ENCODE measurements at places on chromosomes 1 and 21.

DNA sequence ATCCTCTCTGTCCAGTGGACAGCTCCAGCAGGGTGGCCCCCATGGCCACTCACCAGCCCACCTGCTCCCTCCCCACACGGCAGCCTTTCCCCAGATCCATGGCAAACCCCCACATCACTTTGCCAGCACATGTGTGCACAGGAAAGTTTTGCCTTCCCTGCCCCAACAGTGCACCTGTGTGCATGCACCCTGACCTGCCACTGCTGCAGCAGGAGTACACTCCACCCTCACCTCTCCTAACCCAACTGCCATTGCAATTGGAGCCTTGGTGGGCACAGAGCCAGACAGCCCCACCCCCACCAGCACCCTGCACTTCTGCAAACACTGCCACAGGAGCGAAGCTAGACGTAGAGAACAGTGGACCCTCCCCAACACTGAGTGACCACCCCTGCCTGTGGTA lies 308.9 kb downstream of the CEP170 start:
- no peak for DNase-seq

- no peak for DNase-seq
Observed at GRCh38 chr21:24096651-24097050, 1510.6 kb downstream of the MRPL39 start.

DNA sequence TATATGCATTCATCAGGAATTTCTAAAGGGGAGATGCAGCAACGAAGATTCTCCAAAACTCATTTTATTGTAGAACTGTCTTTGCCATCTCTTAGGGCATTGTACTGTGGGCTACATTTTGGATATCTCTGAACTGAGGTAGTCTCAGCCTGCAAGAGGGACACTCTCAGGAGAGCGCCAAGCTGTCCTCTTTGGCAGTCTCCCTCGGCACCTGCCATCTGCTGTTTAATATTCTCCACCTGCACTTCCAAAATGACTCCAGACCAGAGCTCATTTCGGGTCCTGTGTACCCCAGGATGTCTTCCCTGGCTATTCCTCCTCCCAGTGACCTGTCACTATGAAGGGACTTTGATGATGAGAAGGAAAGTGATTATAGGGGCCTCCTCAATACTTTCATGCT lies 356.3 kb upstream of the C1orf174 start:
- no peak for DNase-seq

DNA sequence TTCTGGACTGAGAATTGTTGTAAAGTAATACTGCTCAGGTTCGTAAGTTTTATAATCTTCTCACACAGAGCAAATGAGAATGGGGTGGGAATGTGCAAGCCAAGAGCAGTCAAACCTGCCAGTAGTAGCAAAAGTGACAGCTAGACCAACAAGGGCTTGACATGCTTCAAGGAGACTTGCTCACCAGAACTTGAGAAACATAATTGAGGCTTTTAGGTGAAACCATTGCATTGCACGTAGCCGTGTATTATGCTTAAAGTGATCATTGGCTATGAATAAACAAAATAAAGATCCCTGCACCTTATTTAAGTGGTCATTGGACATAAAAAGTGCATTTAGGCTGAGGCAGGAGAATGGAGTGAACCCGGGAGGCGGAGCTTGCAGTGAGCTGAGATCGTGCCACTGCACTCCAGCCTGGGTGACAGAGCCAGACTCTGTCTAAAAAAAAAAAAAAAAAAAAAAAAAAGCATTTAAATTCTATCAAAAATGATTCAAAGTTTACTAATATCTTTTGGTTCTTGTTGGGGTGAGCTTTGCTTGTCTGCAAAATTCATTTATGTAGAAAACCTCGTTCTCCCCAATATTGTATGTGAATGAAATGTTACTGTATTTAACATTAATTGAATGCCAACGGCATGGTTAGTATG lies 11.8 kb upstream of the CCT8 start:
- DNase-seq: no peak

DNA sequence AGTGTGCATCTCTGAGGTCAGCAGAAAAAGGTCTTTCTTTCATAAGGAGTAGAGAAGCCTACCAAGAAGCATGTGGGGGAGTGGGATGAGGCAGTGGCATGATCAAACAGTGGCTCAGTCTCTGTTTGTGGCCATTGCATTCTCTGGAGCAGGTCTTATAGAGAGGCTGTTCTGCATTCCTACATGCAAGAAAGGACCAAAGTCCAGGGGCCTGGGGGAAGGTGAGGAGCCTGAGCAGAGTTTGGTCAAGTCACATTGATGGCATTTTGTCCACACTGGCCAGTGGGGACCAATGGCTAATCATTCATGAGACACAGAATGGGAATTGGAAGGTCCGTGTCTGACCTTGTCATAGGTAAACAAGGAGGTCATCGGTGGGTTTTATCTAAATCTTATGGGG lies 25.4 kb downstream of the MAP10 start:
- no peak for DNase-seq

DNA sequence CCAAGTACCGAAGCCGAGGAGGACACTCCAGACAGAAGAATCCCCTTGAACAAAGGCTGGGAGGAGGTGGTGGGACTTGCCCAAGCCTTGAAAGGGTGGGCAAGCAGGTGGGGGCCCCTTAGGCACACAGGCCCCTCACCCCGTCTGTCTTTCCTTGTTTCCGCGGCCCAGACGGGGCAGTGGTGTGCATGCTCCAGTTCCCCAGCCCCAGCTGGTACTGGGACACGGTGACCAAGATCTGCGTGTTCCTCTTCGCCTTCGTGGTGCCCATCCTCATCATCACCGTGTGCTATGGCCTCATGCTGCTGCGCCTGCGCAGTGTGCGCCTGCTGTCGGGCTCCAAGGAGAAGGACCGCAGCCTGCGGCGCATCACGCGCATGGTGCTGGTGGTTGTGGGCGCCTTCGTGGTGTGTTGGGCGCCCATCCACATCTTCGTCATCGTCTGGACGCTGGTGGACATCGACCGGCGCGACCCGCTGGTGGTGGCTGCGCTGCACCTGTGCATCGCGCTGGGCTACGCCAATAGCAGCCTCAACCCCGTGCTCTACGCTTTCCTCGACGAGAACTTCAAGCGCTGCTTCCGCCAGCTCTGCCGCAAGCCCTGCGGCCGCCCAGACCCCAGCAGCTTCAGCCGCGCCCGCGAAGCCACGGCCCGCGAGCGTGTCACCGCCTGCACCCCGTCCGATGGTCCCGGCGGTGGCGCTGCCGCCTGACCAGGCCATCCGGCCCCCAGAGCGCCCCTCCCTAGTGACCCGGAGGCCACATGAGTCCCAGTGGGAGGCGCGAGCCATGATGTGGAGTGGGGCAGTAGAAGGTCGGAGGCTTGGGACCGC lies 50.8 kb downstream of the OPRD1 start:
- no peak for DNase-seq

DNA sequence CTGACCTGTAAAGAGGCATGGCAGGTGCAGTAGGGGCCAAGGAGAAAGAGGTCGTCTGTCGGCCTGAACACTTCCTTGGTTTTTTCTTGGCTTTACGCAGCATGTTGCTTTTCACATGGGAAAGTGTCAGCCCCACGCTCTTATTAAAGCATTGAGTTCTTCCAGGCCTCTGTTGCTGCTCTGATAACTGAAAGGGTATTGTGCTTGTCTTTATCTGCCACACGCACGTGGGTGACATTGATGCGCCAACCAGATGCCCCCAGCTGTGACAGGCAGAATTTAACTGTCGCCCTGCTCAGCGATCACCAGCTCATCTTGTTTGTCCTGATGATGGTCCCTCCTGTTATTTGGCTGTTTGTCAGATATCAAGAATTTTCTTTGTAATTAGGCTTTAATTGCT lies 76.5 kb downstream of the GALNT2 start:
- DNase-seq: no peak

- no peak for DNase-seq
Observed at GRCh38 chr1:17404034-17404684, 32.2 kb downstream of the PADI6 start.

- DNase-seq: no peak
Observed at GRCh38 chr1:7121622-7121988, 336.4 kb downstream of the CAMTA1 start.
